ENCODE measurements at places on chromosomes 2 and 18. TPM values are rescaled to one million over a fixed set of nuclear protein-coding genes. Genes with fewer than 3 reads are reported as not detected.

GRCh38 chr2:29657674-29658073 is 263.7 kb downstream of the ALK start:
- no peak for DNase-seq

DNA sequence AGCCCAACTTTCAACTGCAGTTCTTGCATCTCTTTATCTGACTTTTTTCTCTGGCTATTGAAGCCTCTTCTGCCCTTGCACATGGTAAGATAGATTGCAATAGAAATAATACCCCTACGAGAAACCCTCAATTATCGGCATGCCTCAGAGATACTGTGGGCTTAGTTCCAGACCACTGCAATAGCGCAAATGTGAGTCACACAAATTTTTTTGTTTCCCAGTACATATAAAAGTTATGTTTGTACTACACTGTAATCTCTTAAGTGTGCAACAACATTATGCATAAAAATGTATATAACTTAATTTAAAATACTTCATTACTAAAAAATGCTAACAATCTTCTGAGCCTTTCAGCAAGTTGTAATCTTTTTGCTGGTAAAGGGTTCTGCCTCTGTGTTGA is 124.7 kb downstream of the PDE1A start:
- DNase-seq: no peak

DNA sequence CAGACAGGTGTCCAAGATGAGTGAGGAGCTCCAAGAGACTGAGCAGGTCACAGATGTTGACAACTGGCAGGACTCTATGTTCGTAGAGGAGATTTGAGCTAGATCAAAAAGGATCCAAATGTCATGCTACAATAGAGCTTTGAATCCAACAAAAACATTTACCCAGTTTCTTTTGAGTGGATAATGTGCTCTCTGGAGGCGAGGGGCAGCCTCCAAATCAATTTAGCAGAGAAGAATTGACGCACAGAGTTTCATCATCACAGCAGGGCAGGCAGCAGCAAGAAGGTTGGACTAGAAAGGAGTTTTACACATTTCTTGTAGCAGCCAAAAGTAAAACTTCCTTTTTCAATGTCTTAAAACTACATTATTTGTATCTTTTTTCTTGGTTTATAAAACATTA is 653.0 kb downstream of the RNF144A start:
- no peak for DNase-seq

- DNase-seq: no peak
Measured at GRCh38 chr2:98293931-98294687, 52.1 kb upstream of the CNGA3 start.

DNA sequence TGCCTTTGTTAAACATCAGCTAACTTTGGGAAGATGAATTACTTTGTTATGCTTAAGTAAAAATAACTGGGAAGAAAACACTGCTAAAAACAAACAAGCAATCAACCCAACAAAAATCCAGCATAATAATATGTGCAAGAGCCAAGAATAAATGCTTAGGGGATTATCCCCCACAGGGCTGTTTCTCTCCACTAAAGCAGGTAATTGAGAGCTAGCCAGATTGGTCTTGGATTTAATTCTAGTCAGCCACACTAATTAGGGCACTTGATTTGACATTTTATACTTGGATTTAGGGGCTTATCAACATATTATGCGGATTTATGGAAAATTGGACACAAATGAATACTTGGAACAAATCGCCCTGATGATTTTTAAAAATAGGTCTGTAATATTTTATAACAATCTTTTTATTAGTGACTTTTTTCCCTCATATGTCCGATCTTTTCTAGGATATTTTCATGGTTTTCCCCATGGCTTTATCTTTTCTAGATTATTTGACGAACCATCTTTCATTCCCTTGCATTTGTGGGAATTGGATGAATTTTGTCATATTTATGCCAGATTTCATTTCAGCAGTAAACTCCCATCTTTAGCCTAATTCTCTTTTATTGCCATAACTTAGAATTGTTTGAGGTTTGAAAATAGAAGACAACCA is 199.1 kb upstream of the NXPH2 start:
- no peak for DNase-seq

GRCh38 chr18:75244351-75245313 is 34.0 kb downstream of the TSHZ1 start:
- peak; percentile 28 for DNase-seq

- DNase-seq: no peak
Measured at GRCh38 chr2:100972452-100972851, 29.6 kb upstream of the RPL31 start.

- peak; percentile 61 for DNase-seq
Measured at GRCh38 chr2:240568678-240569522, 616 bp downstream of the RNPEPL1 start.

DNA sequence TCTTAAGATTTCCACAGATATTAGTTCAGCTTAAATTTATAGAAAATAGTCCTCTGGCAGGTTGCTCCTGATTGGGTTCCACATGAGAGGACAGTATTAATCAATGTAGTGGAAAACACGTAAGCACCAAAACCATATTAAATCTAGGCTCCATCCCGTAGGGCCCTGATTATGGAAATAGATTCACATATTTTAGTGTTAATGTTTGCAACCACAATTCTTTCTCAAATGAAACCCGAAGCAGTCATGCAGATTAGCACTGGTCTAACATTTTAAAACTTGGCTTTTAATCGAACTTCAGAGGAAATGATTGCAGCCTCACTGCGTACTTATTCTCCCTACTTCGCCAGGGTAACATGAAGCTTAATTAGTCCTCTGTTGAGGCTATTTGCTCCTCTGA is 60.9 kb downstream of the METTL4 start:
- DNase-seq: no peak

- no peak for DNase-seq
Measured at GRCh38 chr2:232308986-232309385, 69.6 kb upstream of the ALPP start.

DNA sequence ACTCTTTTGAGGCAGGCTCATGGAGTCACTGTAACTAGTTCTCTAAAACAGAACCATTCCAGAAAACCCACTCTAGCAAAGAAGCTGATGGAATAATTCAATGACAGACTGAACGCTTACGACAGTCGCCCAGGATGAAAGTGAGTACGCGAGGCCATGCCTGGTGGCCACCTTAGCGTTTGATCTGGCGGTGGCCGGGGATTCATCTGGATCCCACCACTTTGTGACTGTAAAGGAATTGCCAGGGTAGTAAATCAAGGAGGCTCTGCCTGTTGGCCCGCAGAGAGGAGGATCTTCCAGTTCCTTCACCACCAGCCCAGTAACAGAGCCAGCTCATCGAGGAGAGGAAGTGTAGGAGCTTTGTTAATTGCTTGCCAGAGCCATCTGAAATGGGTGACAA is 34.6 kb downstream of the GREB1 start:
- no peak for DNase-seq

DNA sequence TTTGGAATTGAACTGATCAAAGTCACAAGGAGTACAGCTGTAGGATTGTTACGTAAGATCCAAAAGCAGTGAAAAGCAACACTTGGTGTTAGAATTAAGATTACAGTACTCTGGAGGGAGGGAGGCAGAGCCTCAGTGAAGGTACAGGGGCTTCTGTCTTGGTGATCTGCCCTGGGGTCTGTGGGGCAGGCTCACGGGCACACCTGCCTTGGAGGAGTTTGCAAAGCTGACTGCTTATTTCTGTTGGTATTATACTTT is 114.9 kb downstream of the NCK2 start:
- no peak for DNase-seq

- DNase-seq: no peak
Measured at GRCh38 chr2:138779406-138779780, 797 bp downstream of the NXPH2 start.

DNA sequence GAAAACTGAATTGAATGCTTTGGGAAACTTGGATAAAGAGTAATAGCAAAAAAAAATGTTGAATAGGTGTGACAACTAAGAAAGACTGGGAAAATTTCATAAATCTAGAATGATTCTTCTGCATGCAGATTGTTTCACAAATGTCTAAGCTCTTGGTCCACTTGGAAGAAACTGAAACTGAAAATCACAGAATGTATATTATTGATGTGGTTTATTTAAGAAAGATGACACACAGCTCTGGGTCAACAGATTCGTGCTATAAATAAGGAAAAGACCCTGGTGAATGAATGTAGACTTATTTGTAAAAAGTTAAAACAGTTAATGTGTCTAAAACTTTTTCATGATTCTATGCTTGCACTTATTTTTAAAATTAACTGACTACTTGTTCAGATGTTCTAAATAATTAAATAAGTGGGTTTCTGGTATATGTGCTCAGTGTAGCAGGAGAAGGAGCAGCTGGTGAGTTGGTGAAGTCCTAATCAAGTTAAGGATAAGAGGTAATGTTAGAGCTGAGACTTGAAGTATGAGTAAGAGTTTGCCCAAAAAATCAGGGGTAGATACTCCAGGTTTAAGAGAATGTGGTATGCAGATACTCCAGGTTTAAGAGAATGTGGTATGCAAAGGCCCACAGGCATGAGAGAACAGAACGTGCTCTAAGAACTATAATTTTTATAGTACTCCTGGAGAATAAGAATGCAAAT is 24.5 kb downstream of the UGP2 start:
- no peak for DNase-seq

DNA sequence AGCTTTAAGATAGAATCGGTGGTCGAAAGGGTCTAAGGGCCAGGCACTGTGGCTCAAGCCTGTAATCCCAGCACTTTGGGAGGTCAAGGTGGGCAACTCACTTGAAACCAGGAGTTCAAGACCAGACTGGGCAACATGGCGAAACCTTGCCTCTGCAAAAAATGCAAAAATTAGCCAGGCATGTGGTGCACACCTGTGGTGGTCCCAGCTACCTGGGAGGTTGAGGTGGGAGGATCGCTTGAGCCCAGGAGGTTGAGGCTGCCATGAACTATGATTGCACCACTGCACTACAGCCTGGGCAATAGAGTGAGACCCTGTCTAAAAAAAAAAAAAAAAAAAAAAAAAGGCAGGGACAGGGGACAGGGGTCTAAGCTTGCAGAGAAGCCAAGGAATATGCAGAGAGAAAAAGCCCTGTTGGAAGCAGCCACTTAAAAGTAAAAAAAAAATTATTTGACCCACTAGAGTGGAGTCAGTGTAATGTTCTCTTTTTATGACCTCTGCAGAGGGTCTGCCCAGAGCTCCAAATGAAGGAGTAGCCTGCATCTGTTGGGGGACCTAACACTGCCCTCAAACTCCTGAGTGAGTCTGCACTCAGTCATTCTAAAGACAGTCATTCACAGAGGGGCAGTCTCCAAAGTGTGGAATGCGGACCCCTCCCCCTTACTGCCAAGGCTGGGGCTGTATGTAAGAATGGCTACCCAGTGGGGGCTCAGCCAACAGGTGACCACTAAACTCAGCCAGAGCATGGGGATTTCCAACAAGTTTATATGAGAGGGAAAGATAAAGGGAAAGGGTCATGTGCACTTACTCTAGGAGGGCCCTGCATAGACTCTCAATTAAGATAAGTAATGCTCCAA is 118.5 kb upstream of the CDCA7 start:
- DNase-seq: no peak

- DNase-seq: no peak
Measured at GRCh38 chr2:76749858-76750257, 772.3 kb downstream of the LRRTM4 start.

DNA sequence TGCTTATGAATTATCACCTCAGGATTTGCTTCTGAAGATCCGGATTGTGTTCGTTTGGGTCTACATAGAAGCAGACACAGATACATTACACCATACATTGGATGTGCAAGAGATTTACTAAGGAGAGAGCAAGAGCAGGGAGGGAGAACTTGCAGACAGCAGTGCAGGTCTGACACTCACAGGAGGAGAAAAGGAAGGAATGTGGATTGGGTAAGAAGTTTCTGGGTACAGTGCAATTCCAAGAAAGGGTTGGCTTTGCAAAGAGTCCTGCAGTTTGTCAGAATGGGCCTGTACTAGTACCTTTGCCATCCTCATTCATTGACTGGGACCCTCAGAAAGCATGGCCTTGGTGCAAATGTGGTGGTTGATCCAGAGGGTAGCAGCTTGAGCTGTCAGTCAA is 4.8 kb upstream of the THOC1 start:
- no peak for DNase-seq

- DNase-seq: no peak
Measured at GRCh38 chr18:55246278-55246677, 287.0 kb upstream of the CCDC68 start.

KIDINS220 gene
- polyA plus RNA-seq: 28.3 TPM

CAMKMT gene
- 8.6 TPM for polyA plus RNA-seq

VAMP5 gene
- polyA plus RNA-seq: 1.5 TPM

HOXD12 gene
- polyA plus RNA-seq: not detected

PPP1R7 gene
- 61.0 TPM for polyA plus RNA-seq

OTOF gene
- polyA plus RNA-seq: 0.03 TPM

KCNG2 gene
- not detected for polyA plus RNA-seq

MYO1B gene
- polyA plus RNA-seq: 0.27 TPM

CAVIN2 gene
- polyA plus RNA-seq: 63.4 TPM

Data from K562 (cell line).